ENCODE measurements at places on chromosomes 5 and 9. TPM values are rescaled to one million over a fixed set of nuclear protein-coding genes. Genes with fewer than 3 reads are reported as not detected.
A peak's percentile ranks its signal among the peaks of the same experiment; 100 is the strongest.

The IL31RA gene
- total RNA-seq: 1.1 TPM

DNA sequence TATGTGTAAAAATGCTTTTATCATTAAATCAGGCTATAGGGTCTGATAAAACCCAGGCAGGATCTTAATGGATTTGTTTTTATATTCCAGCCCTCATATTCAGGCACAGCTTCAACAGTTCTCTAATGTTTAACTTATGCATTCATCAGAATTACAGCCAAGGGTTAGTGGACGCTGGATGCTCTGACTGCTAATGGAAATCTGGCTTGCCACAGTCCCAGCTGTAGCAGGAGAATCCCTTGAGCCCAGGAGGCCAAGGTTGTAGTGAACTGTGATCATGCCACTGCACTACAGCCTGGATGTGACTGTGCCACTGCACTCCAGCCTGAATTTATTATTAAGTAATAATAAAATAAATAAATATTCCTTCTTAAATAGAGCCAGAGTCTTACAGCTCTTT, 98.0 kb downstream of the SLC25A46 start:
- no peaks in the 10 kb centered on the region for H3K4me1 ChIP-seq
- H3K36me3 ChIP-seq: no peaks in the 10 kb centered on the region
- H3K27me3 ChIP-seq: no peaks in the 10 kb centered on the region

GRCh38 chr5:137822158-137822764, 45.4 kb upstream of the MYOT start:
- peaks cover 14% of the 10 kb centered on the region for H3K4me1 ChIP-seq
- no peak overlapping the region for H3K4me3 ChIP-seq
- no peaks in the 10 kb centered on the region for H3K36me3 ChIP-seq
- no peak for DNase-seq
- H3K27ac ChIP-seq: peak overlapping the region; percentile 13

DNA sequence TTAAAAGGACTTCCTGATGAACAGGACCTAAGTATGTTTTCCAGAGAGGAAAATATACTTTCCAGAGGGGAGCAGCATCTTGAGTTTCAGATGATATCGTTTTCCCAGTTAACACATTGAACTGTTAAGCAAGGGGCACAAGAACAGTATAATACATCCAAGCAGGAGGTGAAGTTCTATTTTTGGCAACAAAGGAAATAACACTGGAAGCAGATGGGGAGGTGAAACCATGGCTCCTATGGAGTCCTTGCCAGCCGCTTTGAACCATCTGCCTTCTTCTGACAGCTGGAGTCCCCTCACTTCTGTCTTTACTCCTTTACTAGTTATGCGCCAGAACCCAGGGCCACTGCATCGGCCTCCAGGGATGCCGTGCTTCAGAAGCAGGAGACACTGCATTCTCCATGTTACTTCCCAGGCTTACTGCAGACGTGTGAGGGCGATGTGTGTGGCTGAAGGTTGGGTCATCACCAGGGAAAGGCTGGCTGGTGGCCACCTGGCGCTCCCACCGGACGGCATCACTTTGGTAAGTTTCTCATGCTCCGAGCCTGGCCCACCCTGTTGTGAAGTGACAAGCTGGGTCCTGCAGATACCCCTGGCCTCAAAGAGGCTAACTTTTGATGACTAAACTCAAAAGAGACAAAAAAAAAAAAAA, 77.8 kb downstream of the TTLL11 start:
- no peaks in the 10 kb centered on the region for H3K27me3 ChIP-seq
- no peak for DNase-seq
- H3K4me1 ChIP-seq: peaks cover 9% of the 10 kb centered on the region
- no peak overlapping the region for H3K27ac ChIP-seq
- no peaks in the 10 kb centered on the region for H3K36me3 ChIP-seq

GRCh38 chr5:17910318-17910717, 276.1 kb downstream of the TAF11L14 start:
- H3K4me3 ChIP-seq: no peak overlapping the region
- H3K4me1 ChIP-seq: no peaks in the 10 kb centered on the region
- H3K27me3 ChIP-seq: no peaks in the 10 kb centered on the region
- H3K36me3 ChIP-seq: no peaks in the 10 kb centered on the region
- H3K27ac ChIP-seq: no peak overlapping the region
- DNase-seq: no peak

The SHB gene
- total RNA-seq: 41.7 TPM

DNA sequence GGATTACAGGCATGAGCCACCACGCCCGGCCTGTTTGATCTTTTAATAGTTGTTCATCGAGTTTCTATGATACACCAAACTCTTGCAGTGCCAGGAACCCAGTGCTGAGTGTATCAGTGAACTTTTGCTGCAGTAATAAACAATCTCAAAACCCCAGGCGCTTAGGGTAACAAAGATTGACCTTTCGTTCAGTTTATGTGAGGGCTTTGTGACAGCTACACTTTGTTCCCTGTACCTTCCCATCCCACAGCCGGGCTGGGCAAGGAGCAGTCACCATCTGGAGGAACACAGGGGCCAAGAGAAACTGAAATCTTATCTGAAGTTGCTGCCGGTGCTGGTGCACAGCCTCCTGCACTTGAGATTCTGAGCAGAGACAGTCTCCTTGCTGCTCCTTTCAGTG, 17.2 kb upstream of the WNK2 start:
- H3K27me3 ChIP-seq: no peaks in the 10 kb centered on the region
- no peaks in the 10 kb centered on the region for H3K36me3 ChIP-seq
- H3K27ac ChIP-seq: no peak overlapping the region
- H3K4me3 ChIP-seq: no peak overlapping the region
- no peak for DNase-seq
- H3K4me1 ChIP-seq: no peaks in the 10 kb centered on the region

The ISL1 gene
- total RNA-seq: not detected

DNA sequence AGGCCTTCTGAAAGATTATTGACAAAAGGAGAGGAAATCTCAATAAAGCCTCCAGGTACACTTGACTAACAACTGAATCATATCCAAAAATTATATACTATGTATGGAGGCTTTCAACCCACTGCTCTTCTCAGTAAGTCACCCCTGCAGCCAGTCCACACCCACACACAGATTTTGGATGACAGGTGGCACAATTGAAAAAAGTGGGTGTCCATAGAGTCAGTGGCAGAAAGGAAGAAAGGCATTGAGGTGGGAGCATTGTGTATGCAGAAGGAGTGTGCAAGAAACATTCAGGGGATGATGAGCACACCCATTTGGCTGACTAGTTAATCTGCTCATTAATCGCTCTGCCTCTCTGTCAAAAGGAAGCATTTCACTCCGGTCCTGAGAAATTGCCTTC, 150.6 kb upstream of the IL12B start:
- no peaks in the 10 kb centered on the region for H3K36me3 ChIP-seq
- no peak overlapping the region for H3K27ac ChIP-seq
- H3K4me1 ChIP-seq: no peaks in the 10 kb centered on the region
- H3K4me3 ChIP-seq: no peak overlapping the region
- no peaks in the 10 kb centered on the region for H3K27me3 ChIP-seq

The CNTNAP3 gene
- 12.9 TPM for total RNA-seq
